Choroid plexus epithelial cell (primary cell): ENCODE measurements at places on chromosomes 4 and X.
A peak's percentile ranks its signal among the peaks of the same experiment; 100 is the strongest.

DNA sequence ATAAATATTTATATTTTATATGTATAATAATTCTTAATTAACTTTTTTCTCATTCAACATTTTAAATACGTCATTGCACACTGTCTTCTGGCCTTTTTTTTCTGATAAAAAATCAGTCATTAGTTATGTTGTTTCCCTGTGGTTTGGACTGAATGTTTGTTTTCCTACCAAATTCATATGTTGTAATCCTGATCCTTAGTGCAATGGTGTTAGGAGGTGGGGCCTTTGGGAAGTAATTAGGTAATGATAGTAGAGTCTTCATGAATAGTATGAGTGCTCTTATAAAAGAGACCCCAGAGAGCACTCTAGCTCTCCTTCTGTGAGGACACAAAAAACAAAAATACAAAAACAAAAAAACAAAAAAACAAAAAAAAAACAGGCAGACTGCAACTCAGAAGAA, 117.2 kb downstream of the GASK1B start:
- peak; percentile 29 for DNase-seq

GRCh38 chr4:107037199-107037584, 1.1 kb upstream of the DKK2 start:
- peak; percentile 42 for DNase-seq

GRCh38 chrX:76253432-76253831, 80.6 kb downstream of the PBDC1 start:
- peak; percentile 72 for DNase-seq

- peak; percentile 18 for DNase-seq
These were observed 23.5 kb upstream of the NFKB1 start for GRCh38 chr4:102477657-102478056.

- no peak for DNase-seq
These were observed 39.2 kb upstream of the USP9X start for GRCh38 chrX:41045960-41046567.

GRCh38 chrX:10159145-10159468, 2.3 kb downstream of the CLCN4 start:
- no peak for DNase-seq
